ENCODE measurements at places on chromosomes 1 and 21.
A peak's percentile ranks its signal among the peaks of the same experiment; 100 is the strongest.

- no peak for DNase-seq
Observed at GRCh38 chr21:31299291-31300147, 44.5 kb downstream of the TIAM1 start.

DNA sequence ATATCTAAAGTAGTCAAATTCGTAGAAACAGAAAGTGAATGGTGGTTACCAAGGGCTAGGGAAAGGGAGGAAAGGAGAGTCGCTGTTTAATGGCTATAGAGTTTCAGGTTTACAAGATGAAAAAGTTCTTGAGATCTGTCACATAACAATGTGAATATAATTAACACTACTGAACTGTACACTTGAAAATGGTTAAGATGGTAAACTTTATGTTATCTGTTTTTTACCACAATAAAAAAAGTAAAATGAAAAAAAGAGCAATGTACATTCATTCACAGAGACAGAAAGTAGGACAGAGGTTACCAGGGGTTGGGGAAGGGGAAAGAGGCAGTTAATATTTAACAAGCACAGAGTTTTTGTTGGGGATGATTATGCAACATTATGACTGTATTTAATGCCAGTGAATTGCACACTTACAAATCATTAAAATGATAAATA, 53.3 kb upstream of the SEC16B start:
- DNase-seq = no peak

DNA sequence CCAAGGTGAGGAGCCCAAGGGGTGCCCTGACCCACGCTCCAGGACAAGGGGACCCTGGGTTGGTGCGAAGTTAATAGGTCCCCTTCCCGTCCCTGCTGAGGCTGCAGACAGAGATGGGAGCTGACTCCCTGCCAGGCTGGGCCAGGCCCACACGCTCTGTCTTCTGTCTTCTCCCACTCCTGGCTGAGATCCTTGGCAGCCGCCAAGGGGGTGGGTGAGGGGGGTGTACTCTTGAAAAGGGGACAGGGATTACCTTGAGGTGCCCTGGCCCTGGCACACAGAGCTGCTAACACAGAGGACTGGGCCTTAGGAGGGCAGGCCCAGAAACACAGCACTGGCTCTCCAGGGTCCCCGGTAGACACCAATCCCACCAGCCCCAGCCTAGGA, 11.0 kb upstream of the CTRC start:
- no peak for DNase-seq

GRCh38 chr1:151565502-151566189, 25.5 kb downstream of the TUFT1 start:
- DNase-seq = no peak

DNA sequence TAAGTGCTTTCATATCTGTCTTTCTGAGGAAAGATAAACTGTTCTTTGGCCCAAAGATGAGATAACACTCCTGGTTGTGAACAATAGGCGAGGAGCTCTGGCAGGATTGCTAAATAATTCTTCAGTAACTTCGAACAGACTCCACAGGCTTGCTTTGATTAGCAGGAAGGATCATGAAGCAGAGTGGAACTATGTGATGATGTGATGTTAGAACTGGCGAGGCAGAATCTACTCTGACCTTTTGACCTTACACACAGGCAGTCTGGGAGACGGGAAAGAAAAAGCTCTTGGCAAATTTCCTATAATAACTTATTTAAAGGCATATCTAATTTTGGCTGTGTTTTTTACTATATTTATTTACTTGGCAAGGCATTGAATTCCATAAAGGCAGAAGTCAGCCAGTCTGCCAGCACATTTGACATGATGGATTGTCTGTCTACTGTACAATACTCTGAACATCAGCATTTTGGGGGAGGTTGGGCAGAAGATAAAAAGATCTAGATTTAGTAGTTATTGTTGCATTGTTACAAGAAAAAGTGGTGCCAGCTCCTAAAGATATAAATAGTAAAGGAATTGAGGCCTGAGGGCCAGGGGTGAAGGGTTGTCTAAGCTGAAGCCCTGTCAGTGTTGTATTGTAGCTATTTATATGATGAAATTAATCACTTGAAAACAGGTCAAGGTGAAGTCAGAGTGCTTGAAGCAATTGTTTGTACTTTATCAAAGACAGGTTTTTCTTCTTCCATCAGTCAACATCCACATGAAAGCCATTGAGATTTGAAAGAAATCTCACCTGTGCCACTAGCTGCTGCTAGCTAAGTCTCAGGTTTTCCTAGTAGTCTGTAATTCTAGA, 708.8 kb downstream of the LTN1 start:
- DNase-seq = no peak

GRCh38 chr21:27831816-27832569, 865.1 kb upstream of the ADAMTS5 start:
- DNase-seq = no peak

- no peak for DNase-seq
Observed at GRCh38 chr1:85048296-85049064, at the start of gene MCOLN3. Gene MCOLN3 (minus strand): TSS chr1:85048500. CDS start chr1:85045360, 3,140 bp downstream.

GRCh38 chr1:16348414-16349182, 3.7 kb downstream of the FBXO42 start:
- DNase-seq = no peak

DNA sequence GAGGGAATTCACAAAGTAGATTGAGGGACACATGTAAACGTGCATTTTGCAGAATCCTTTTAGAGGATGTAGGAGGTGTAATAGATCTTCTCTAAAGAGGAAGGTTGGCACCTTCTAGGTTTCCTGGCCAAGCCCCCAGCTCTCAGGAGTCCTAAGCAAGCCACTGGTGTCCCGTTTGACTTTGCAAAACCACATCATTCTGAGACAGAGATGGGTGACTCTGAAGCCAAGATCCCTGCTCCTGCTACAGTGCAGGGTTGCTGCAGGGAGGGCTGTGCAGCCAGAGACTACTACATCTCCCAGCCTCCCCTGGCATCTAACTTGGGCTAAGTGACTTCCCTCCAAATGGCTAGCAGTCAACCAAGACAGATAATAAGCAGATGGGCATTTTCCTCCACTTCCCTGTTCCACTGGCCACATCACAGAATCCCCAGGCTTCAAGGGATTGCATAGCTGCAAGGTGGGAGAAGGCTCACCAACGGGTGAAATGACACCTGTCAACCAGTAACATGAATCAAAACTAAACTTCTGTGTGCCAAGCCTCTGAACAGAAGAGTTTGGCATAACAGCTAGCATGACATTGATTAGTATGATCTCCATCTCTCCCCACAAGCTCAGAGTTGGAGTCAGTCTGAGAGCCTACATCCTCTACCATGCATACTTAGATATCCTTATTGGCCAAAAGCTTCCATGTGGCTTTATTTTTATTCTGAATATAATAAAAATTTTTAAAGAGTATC, 129.6 kb upstream of the COA6 start:
- no peak for DNase-seq

DNA sequence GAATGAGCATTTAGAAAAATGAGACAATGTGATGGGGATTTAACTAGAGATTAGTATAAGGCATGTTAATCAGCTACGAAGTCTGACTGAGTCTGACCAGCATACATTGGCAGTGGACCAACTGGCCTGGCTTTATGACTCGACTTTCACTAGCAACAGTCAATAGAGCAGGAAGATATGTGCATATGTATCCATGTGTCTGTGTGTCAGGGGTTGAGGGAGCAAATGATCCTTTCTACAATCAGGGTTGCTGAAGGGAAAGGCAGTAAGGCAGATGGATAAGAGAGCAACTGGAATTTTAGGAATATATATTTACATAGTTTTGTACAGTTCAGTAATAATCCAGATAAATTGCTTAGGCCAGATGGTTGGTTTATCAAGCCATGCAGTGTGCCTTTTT, 645.6 kb downstream of the PLA2G4A start:
- DNase-seq = no peak

- peak; percentile 57 for DNase-seq
Observed at GRCh38 chr1:204506201-204506968, 9.8 kb upstream of the MDM4 start.

DNA sequence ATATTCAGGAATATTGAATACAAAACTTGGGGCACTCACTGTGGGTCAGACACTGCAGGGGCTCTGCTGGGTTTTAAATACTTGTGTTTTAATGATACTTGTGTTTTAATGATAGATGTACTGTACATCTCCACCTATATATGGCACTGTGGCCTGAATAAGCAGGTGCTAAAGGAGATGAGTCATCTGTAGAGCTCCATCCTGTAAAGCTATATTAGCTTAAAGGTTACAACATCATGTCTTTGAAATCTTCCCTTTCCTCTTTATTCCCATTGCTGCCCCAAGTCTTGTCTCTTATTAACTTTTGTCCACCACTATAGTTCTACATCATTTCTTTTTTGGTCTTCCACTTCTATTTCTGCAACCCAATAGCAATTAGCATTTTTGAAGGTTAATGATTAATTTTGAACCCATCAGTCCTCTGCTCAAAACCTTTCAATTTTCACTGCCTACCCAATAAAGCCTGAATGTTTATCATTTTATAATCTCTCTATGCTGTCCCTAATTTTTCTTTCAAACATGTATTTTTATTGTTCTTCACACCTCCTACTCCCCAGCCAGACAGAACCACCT, 113.3 kb upstream of the PTGFR start:
- no peak for DNase-seq

DNA sequence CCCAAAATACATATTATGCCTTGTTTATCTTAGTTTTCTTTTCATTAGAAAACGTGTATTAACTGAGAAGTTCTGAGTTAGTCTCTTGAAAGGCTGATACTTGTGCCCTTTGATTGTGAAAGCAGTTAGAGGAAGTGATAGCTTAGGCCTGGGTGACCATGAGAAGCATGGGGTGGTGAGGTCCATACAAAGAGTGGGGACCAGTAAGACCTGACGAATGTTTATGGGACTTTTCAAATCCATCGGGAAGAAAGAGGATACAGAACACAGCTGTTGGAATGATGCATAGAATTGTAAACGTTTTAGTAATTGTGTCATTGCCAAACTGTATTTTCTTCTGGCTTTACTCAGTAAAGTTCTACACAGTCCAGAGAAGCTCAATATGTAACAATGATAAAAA, 259.8 kb downstream of the LMO4 start:
- DNase-seq = no peak

DNA sequence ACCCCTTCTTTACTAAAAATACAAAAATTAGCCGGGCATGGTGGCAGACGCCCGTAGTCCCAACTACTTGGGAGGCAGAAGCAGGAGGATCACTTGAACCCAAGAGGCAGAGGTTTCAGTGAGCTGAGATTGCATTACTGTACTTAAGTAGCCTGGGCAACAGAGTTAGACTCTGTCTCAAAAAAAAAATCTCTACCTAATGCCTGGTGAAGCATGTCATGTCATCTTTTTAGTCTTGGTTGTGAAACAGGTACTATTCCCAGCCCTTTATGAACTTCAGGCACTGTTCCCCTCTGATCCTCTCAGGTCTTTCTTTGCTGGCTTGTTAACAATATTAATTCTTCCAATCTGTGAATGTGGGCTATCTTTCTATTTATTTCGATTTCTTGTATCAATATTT, 22.1 kb downstream of the PRRC2C start:
- no peak for DNase-seq

DNA sequence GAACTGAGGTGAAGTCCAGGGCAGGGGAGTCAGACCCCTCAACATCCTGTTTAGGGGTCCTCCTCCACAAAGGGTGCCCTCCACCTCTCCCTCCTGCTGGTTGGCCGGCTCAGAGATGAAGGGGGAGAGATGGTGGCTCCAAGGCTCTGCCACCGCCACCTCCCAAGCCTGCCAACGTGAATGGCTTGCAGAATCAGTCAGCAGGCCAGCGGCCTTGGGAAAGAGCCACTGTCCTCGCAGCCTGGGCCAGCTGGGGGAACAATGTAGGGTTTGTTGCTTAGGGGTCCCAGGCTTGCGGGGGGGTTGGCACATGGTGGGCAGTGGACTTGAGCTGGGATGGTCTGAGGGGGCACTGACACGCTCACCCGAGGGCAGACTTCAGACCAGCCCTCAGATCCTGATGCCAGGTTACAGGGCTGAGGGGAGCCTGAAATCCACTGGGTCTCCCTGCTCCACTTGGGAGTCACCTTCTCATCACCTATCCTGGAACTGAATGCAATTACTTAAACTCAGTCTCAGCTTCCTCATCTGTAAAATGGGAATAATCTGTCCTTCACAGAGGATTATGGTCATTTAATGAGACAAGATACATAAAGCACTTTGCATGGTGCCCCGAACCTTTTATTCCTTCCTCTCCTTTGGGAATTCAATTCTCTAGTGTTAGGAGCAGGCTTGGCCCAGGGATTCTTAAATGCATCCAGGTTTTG, 8.3 kb downstream of the GPR37L1 start:
- DNase-seq = no peak

- no peak for DNase-seq
Observed at GRCh38 chr1:90561911-90562310, 155.2 kb downstream of the BARHL2 start.

- no peak for DNase-seq
Observed at GRCh38 chr1:211643324-211644212, 31.9 kb downstream of the NEK2 start.

DNA sequence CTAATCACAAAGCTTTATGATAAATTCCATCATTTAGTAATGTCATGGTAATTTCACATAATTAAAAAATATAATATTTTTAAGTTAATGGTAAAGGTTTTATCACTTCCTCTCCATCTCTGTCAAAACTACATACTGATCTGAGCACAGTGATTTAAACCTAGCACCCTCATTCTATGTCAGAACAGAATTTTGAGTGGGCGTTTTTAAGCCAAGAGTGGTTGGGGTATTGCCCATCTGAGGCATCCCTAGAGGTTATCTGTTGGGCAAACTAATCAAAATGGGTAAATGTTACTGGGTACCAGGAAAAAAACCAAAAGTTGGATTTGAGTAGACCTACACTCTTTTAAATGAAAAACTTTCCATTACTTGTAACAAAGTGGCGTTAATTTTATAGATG, 100.7 kb upstream of the GFI1 start:
- DNase-seq = no peak

DNA sequence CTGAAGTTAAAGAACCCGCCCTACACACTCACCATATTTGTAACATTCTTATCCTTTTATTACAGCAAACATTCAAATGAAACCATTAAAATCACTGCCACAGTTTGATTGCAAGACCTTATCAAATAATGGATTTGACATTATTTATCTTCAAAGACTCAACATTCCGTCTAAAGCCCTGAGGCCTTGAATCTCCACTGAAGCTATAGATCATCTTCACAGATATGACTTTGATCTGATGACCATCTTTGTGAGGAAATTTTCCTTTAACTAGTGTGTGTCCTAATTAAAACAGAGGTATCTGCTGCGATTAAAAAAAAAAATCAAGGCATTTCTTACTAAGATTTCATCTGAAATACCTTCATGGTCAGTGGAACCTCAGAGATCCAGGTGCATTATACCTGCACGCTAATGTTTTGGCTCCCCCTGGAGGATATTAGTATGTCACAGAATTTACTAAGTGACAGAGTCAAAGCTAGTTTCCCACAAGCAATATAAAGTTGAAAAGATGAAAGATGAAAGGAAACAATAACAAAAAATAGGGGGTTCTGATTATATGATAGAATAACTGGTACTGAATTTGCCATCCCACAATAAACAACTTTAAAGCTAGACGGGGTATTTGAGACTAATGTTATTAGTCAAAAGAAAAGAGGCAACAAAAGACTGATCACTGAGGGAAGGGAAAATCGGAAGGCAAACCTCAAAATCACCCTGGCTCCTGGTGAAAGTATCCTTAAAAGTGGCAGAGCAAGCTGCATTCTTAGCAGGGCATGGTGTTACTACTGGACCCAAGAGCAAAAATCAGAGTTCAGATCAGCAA, 923.4 kb downstream of the NCAM2 start:
- DNase-seq = no peak

- no peak for DNase-seq
Observed at GRCh38 chr1:25469177-25469576, 38.5 kb downstream of the MACO1 start.

GRCh38 chr21:44759628-44760285, 41.9 kb downstream of the UBE2G2 start:
- no peak for DNase-seq

Measured in SIG-M5 (cell line).